ENCODE measurements at places on chromosomes 12 and 14.

DNA sequence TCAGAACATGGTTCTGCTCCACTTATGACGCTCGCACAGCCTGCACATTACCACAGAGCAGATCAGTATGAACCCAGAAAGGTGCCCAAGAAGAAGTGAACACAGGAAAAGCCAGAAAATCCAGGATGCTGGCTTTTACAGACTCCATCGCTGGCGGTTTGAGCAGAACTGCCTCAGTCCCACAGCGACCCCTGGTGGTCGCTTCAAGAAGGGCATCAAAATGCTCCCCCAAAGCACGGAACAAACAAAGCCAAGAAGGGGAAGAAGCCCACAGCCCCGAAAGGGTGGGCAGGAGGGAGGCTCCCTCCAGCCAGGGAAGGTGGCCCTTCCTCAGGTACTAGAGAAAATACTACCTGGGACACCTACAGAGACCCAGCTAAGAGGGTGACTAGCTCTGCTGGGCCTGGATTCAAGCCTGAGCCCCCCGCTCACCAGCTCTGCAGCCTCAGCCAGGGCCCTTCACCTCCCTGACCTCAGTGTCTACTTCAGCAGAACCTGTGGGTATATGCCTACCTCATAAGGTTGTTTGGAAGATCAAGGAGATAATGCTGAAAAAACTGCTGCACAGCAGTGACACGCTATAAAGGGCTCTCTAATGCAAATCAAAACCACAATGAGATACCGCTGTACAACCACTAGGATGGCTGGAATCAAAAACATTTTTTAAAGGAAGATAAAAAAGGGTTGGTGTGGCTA is 98.1 kb downstream of the NCOR2 start:
- peak; percentile 68 for DNase-seq

- DNase-seq, result no peak
These were observed 26.8 kb downstream of the NAA30 start for GRCh38 chr14:57417228-57417627.

DNA sequence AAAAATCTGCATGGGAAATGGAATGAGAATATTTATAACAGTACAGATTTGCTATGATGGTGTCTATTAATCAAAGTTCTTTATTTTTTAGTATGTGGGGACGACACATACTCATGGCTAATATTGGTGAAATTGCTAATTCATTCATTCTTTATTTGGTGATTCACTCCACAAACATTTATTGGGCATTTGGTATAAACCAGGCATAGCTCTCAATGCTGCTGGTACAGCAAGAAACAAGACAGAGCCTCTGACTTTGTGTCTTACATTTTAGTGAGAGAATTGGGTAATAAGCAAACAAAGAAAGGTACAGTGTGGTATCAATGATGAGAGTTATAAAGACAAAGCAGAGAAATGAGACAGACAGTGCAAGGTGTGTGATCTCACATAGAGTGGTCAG is 129.5 kb downstream of the RGS6 start:
- DNase-seq, result no peak

GRCh38 chr12:94982456-94982855 is 21.0 kb downstream of the NDUFA12 start:
- no peak for DNase-seq

DNA sequence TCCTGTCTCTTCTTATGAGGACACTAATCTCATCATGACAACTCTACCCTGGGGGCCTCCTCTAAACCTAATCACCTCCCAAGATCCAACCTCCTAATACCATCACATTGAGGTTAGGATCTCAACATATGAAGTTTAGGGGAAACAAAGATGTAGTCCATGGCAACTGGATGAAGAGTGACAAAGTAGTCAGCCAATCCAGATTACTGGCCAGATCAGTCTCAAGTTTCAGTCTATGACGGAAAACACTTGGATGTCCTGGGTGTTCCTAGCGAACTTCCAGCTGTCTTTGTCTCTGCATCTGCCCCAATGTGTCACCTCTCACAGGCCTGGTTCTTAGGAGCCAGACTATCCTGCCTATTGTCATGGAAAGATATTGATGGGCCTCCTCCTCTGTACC is 630.8 kb downstream of the AACS start:
- no peak for DNase-seq

DNA sequence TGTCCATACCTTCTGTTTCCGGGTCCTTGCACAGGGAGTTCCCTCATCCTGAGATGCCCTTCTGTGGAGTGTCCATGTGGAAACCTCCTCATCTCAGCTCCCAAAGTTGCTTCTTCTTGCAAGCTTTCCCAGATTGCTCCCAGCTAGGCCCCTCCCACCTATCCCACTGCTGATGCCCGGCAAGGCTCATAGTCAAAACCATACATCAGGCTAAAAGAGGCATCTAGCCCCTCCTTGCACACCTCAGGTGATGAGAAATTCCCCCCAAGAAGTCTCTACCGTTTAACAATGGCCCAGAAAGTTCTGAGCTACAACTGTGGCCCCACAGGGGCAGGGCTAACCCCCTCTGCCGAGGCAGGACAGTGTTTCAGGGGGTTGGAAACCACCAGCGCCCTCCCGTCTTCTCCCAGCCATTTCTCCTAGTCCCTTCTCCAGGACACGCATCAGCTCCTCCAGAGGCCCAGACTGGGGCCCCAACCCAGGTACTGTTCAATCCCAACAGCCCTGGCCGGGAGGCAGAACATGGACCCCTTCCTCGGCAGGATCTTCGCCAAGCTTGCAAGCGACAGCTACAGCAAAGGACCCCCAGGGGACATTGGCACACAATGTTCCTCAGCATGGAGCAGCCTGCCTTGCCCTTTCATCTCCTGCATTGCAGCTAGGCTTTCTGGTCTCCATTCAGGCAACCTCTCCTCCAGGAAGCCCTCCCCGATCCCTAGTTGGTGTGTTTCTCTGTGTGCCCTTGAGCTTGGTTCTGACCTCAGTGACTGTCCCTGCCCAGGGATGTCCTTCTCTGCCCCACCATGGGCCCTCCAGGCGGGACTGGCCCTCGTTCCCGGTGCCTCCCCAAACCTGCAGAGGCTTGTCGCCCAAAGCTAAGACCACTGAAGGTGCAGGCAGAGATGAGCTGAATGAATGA is 4.5 kb upstream of the BEGAIN start:
- DNase-seq, result no peak

DNA sequence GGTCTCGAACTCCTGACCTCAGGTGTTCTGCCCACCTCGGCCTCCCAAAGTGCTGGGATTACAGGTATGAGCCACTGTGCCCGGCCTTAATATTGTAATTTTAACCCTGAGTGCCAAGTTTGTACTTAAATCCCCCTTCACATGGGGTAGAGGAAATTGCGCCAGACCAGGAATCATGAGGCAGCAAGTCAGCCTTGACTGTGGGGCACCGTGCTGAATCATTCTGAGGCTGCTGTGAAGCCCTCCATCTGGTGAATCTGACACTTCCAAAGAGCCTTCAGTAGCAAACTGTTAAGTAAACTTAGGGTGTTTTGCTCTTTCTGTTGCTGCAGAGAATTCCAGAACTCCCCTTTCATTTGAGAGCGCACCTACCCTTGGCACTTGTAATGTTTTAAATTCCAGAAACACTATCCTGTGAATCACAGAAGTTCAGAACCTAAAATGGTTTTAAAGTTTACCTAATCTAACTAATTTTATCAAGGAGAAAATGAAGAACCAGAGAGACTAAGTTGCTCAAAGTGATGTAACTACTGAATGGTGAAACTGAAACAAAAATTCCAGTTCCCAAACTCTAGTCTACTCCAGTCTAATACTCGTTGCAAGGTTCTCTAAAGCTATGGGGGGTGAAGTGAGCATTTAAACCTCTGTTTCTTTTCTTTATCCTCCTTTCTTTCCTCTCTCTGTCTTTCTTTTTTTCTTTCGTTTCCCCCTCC is 7.5 kb downstream of the HEBP1 start:
- DNase-seq, result no peak

DNA sequence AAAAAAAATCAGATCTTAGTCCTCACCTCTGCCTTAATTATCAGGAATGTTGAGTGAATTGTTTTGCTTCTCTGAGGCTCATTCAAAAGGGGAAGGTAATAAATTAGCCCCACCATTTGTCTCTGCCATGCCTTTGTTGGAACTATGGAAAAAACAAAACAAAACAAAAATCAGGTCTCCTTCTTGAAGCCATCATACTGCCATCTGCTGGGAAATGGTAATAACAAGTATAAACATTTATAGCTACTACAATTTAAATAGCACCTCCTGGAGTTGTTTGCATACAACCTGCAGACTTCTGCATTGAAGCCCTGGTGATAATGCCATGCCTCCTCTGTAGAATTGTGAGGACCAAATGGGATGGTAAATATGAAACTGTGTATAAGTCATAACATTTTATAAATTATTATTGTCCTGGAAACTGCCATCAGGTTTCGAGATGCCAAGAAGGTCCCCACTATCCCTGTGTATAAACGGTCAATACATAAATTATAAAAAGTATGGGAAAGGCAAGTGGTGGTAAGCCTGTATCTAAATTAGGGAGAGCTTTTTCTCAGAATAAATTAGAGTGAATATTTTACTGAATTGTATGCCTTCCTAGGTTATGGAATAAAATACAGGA is 87.2 kb upstream of the FGD4 start:
- peak; percentile 71 for DNase-seq

DNA sequence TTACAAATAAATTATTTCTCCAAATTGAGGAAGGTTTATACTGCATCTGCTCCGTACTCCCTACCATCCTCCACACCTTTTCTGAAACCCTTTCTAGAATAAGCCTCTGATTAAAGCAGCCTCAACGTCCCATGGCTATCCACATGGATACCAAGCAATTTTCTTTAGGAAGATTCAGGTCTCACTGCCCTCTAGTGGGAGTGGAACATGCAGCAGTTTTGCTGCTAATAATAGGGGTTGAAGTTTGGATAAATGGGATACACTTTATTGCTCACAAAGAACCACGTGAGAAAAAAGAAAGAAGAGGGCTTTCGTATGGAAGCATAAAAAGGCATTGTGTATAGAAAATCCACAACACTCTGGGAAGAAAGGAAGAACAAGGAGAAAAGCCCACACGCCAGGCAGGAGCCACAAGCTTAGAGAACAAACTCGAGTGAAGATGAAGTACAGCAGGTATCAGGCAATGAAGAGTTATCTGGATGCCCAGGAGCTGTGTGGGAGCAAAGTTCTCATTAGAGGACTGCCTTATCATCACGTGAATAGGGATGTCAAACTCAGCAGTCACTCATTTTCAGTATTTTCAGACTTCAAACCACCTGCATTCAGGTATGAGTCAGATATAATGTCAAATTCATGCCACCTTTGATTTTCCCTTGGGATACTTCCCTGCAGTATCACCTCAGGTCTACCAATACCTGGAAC is 45.8 kb downstream of the CCER1 start:
- DNase-seq, result no peak

DNA sequence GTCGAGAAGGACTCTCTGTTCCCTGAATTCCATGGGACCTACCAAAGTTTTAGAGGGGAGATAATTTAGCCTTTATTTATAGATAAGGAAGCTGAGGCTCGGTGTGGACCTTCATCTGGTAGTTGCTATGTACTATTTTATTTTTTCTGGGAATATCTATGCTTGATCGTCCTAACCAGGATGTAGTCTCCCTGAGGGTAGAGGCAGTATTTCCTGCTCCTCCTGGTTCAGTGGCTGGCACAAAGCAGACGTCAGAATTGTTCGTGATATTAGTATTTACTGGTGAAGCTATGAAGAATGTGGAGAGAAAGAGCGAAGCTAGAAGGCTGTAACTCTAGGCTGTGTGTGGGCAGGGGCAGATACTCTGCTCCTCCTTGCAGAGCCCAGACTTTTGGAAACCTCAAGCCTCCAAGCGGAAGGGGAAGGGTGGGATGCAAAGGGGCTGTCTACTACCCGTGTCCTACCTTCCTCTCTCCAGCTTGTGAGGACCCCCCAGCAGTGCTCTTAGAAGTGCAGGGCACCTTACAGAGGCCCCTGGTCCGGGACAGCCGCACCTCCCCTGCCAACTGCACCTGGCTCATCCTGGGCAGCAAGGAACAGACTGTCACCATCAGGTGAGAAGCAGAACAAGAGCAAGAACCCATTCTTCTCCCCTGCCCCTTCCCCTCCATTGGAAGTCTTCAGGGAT is 1.4 kb downstream of the LRP10 start:
- no peak for DNase-seq

DNA sequence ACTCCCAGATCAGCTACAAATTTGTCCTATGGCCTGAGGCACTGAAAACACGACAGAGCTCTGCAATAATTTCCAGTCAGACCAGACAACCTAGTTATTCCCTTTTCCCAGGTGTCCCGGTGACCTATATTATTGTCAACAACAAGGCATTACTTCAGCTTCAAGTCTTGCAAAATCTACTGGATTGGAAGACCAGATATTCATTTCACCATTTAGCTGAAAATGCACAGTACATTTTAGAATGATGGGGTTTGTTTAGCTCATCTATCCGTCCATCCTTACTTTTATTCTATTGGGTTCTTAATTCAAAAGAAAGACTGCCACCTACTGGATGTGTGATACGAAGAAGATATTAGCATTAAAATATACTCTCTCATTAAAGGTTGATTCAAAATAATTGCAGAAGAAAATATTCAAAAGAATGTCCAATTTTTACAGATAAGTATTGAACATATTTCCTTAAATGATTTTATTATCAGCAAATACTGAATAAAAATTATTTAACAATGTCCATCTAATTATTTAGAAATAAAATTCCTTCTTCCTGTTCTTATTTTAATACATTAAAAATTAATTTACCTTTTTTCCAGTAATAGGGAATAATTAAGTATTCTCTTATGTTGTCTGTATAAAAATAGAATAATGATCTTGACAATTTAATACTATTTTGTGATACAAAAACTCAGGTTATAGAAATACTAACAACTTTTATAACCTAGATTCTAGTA is 244.9 kb upstream of the LRIG3 start:
- no peak for DNase-seq

DNA sequence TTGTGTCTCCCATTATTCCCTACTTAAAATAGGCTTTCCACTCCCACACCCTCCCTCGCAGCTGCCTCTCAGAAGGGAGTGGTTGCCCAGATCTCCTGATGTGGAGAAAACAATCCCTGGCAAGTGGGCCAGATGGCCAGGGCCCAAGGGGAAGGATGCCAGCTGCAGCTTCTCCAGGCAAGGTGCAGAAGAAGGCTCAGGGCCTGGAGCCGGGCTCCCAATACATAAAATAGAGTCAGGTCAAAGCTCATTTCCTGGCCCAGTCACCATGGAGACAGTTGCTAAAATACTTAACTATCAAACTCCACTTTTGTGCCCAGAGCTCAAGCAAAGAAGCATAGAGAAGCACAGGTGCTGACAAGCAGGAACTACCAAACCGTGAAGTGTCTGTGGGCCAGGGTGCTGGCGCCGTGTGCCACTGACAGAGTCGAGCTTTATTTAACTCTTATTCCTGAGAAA is 45.7 kb upstream of the ITPR2 start:
- no peak for DNase-seq
